Activated CD8-positive, alpha-beta T cell treated with anti-CD3 and anti-CD28 coated beads for 36 hours (primary cell): ENCODE measurements at places on chromosomes 13 and 19. TPM values are rescaled to one million over a fixed set of nuclear protein-coding genes. Genes with fewer than 3 reads are reported as not detected.

DNA sequence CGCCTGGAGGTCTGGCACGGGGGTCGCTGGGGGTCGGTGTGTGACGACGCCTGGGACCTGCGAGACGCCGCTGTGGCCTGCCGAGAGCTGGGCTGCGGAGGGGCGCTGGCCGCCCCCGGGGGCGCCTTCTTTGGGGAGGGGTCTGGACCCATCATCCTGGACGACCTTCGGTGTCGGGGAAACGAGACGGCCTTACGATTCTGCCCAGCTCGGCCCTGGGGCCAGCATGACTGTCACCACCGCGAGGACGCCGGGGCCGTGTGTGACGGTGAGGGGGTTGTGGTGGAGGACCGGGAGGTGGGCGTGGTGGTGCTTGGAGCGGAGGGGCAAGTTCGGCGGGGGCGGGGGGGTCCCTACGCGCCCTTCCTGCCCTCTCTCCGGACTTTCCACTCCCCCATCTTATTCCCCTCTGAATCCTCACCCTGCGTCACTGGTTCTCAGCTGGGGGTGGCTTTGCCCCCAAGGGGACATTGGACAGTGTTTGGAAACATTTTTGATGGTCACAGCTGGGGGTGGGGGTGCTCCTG is 5.5 kb downstream of the SSC5D start:
- H3K4me1 ChIP-seq: peaks cover 2% of the 10 kb centered on the region
- H3K36me3 ChIP-seq: no peaks in the 10 kb centered on the region
- no peak for DNase-seq
- H3K27me3 ChIP-seq: peaks cover 6% of the 10 kb centered on the region

DNA sequence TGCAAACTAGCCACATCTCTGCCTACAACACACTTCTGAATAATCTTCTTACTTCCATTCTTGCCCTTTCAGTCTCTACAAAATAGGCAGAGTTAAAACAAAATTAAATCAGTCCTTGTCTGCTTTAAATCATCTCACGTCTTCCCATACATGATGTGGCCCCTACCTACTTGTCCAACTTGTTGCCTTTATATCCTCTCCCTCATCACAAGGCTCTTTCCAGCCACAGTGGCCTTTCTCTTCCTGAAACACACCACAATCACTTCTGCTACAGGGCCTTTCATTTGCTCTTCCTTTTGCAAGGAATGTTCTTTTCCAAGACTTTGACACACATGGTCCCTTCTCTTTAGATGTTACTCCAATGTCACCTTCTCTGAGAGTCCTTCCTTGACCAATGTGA is 1.7 kb downstream of the RBM26 start:
- no peak overlapping the region for H3K27ac ChIP-seq
- H3K36me3 ChIP-seq: peaks cover 43% of the 10 kb centered on the region
- H3K4me1 ChIP-seq: peaks cover 59% of the 10 kb centered on the region
- no peak overlapping the region for H3K4me3 ChIP-seq
- no peaks in the 10 kb centered on the region for H3K27me3 ChIP-seq

The TDRD12 gene
- not detected for total RNA-seq

The EXOC3L2 gene
- total RNA-seq: not detected

GRCh38 chr13:19178901-19179593 is 2.6 kb downstream of the TUBA3C start:
- H3K27ac ChIP-seq: no peak overlapping the region
- H3K4me1 ChIP-seq: no peaks in the 10 kb centered on the region
- H3K27me3 ChIP-seq: no peaks in the 10 kb centered on the region
- no peaks in the 10 kb centered on the region for H3K36me3 ChIP-seq

GRCh38 chr19:2060884-2061494 is 9.9 kb upstream of the MKNK2 start:
- H3K36me3 ChIP-seq: no peaks in the 10 kb centered on the region
- peak; percentile 63 for DNase-seq
- peak overlapping the region; percentile 96 for H3K27ac ChIP-seq
- H3K27me3 ChIP-seq: no peaks in the 10 kb centered on the region
- peak overlapping the region; percentile 85 for H3K4me3 ChIP-seq

DNA sequence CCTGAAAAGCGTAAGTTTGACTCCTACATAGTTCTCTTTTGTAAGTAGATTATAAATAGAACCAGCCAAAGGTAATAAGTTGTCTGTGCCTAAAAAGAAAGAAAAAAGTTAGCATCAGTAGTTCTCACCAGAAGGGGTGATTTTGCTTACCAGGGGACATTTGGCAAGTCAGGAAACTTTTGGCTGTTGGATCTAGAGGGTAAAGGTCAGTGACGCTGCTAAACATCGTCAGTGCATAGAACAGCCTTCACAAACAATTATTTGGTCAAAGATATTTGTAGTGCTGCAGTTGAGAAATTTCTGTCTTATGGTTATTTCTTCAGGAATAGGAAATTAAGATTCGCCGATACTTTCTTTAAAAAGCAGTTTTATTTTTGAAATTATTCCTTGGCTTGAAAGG is 2.0 kb downstream of the USPL1 start:
- H3K4me3 ChIP-seq: no peak overlapping the region
- H3K27ac ChIP-seq: peak overlapping the region; percentile 72
- peaks cover 27% of the 10 kb centered on the region for H3K36me3 ChIP-seq
- no peak for DNase-seq
- H3K27me3 ChIP-seq: no peaks in the 10 kb centered on the region

DNA sequence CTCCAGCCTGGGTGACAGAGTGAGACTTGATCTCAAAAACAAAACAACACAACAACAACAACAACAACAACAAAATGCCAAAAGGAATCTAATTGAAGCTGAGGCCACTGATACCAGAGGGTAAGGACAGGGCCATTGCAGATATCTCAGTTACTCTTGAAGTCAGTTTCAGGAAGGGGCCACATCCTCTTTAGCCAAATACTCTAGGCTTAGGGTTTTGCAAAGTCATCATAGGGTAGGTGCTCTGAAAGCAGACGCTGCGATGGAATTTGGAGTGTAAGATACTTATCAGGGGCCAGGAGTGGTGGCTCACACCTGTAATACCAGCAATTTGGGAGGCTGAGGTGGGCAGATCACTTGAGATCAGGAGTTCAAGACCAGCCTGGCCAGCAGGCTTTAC is 46.6 kb upstream of the UBAC2 start:
- H3K27ac ChIP-seq: no peak overlapping the region
- no peaks in the 10 kb centered on the region for H3K27me3 ChIP-seq
- DNase-seq: no peak
- no peak overlapping the region for H3K4me3 ChIP-seq
- H3K36me3 ChIP-seq: no peaks in the 10 kb centered on the region

- H3K4me1 ChIP-seq: peaks cover 50% of the 10 kb centered on the region
- no peaks in the 10 kb centered on the region for H3K27me3 ChIP-seq
- peak; percentile 65 for DNase-seq
- peak overlapping the region; percentile 89 for H3K4me3 ChIP-seq
- H3K27ac ChIP-seq: peak overlapping the region; percentile 97
Observed at GRCh38 chr19:39996218-39996810, 546 bp upstream of the ZNF546 start.

GRCh38 chr19:17757125-17757524 is 5.8 kb downstream of the FCHO1 start:
- H3K4me3 ChIP-seq: no peak overlapping the region
- peaks cover 37% of the 10 kb centered on the region for H3K36me3 ChIP-seq
- no peak overlapping the region for H3K27ac ChIP-seq
- no peaks in the 10 kb centered on the region for H3K27me3 ChIP-seq
- DNase-seq: no peak
- H3K4me1 ChIP-seq: peaks cover 40% of the 10 kb centered on the region

GRCh38 chr19:15210323-15210781 is 9.6 kb upstream of the NOTCH3 start:
- no peak for DNase-seq
- peaks cover 4% of the 10 kb centered on the region for H3K27me3 ChIP-seq
- no peak overlapping the region for H3K27ac ChIP-seq
- H3K4me3 ChIP-seq: no peak overlapping the region
- H3K36me3 ChIP-seq: no peaks in the 10 kb centered on the region

DNA sequence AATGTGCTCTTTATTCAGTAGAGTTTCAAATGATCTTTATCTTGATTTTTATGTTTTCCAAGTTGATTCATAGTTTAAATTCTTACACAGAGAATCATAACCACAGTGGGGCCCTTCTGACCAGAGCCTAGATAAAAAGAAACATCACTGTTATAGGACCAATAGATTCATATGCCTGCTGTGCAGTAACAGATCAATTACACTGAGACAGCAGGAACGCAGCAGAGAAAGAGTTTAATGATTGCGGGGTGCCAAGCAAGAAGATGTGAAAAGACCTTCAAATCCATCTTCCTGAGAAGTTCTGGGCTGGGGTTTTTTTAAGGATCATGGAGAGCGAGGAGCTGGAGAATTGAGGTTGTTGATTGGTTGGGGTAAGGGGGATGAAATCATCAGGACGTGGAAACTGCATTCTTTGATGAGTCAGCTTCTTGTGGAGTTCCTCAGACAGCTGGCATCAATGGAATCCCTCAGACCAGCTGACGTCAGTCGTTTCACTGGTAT is 346.6 kb downstream of the TBC1D4 start:
- peaks cover 10% of the 10 kb centered on the region for H3K27me3 ChIP-seq
- H3K36me3 ChIP-seq: no peaks in the 10 kb centered on the region
- H3K4me3 ChIP-seq: no peak overlapping the region
- H3K27ac ChIP-seq: no peak overlapping the region
- DNase-seq: no peak

DNA sequence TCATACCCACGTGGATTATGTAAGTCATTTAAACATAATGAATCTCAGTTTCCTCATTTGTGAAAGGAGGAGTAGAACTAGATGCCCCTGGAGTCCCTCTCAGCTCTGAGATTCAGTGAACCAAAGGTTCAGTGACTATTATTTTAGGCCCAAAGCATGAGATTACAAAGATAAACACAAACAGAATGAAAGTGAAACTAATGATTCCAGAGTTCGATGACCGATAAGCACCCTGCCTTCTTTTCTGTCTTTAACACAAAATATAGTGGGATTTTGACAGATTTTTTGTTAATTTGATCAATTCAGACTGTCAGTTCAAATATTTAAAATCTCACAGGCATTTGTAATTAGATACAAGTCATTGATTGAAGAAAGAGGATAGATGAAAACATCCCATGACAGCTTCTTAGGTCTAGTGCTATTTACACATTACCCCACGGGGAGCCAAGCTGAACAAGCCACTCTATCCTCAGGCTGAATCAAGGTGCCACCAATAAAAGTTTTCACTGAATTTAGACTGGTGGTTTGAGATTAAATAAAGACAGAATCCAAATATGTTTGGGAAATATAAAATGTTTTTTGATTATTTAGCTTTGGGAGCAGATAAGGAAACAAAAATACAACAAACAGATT is 64.6 kb upstream of the RAP2A start:
- H3K4me3 ChIP-seq: peak overlapping the region; percentile 66
- H3K36me3 ChIP-seq: peaks cover 8% of the 10 kb centered on the region

- H3K4me1 ChIP-seq: no peaks in the 10 kb centered on the region
- H3K4me3 ChIP-seq: no peak overlapping the region
- no peaks in the 10 kb centered on the region for H3K27me3 ChIP-seq
- no peak for DNase-seq
- H3K27ac ChIP-seq: no peak overlapping the region
Observed at GRCh38 chr13:97715763-97716162, 237.7 kb upstream of the IPO5 start.

The ATP4A gene
- not detected for total RNA-seq

The IFNL1 gene
- total RNA-seq: not detected

The PLIN4 gene
- not detected for total RNA-seq

- H3K4me1 ChIP-seq: peaks cover 34% of the 10 kb centered on the region
- peaks cover 1% of the 10 kb centered on the region for H3K27me3 ChIP-seq
- peak overlapping the region; percentile 32 for H3K4me3 ChIP-seq
- H3K27ac ChIP-seq: no peak overlapping the region
Observed at GRCh38 chr19:8611877-8612806, 1.6 kb upstream of the ADAMTS10 start.

DNA sequence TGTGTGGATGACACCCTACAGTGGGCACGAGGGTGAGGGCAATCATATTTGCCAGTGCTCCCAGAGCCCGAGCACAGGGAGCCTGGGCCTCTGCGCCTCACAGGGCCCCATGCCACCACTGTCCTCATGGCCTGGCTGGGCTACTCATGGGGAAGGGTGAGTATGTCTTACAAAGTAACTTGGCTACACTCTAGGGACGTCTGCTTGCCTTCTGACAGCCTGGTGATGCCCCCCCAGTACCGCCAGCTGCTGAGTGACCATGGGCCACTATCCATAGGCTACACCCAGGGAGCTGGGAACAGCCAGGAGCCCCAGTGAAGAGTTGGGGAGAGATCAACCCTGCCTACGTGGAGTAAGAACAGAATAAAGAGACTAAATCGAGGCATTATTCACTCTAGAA is 78.8 kb downstream of the SERP2 start:
- DNase-seq: no peak
- H3K27me3 ChIP-seq: no peaks in the 10 kb centered on the region
- H3K36me3 ChIP-seq: no peaks in the 10 kb centered on the region
- H3K4me3 ChIP-seq: no peak overlapping the region
- no peak overlapping the region for H3K27ac ChIP-seq

GRCh38 chr19:2027361-2027760 is 11.8 kb upstream of the BTBD2 start:
- peaks cover 13% of the 10 kb centered on the region for H3K4me1 ChIP-seq
- DNase-seq: no peak
- H3K27ac ChIP-seq: no peak overlapping the region
- H3K36me3 ChIP-seq: peaks cover 1% of the 10 kb centered on the region
- H3K27me3 ChIP-seq: no peaks in the 10 kb centered on the region
- H3K4me3 ChIP-seq: no peak overlapping the region

DNA sequence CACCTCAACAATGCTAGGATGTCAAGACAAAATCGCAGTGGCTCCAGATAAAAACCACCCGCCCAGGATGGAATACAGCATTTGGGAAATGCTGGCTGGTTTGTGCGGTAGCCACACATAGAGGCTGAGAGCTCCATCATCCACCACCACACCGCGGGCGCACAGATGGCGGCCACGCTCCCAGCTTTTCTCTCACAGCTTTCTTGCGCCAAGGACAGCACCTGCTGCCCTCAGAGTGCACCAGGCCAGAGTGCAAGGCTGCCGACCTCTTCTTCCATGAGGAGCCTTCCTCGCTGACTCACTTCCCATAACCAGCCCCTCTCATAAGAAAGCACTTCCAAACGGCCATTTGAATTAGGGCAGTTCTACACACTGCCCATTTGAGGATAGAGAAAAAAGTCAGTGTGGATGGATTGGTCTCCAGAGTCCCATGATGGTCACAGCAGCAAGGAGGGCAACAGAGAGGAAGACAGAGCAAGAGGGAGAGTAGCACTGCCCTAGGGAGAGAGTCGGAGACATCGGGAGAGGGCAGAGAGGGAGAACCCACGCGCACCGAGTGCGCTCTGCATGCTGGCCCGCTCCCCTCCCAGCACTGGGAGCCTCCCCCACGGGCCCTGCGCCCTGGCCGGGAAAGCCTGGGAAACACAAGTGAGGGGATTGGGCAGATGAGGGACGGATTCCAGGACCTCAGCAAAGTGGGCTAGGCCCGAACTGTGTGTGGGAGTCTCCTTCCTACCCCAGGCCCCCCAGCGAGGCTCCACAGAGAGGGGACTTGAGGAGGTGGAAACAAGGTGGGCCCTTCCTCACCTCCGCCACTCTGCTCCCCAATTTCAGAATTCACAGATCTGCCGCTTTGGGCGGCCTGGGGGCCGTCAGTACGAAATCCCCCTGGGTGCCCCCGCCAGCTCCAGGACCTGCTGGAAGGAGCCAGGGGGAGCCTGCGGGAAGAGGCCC is 156.9 kb downstream of the USP12 start:
- H3K27me3 ChIP-seq: peaks cover 5% of the 10 kb centered on the region
- no peaks in the 10 kb centered on the region for H3K36me3 ChIP-seq
- DNase-seq: no peak
- H3K27ac ChIP-seq: no peak overlapping the region
- H3K4me1 ChIP-seq: peaks cover 3% of the 10 kb centered on the region
- no peak overlapping the region for H3K4me3 ChIP-seq

The ZNF709 gene
- 1.5 TPM for total RNA-seq

The RNF113B gene
- not detected for total RNA-seq

The CEACAM6 gene
- total RNA-seq: not detected

- no peak overlapping the region for H3K4me3 ChIP-seq
- peaks cover 24% of the 10 kb centered on the region for H3K36me3 ChIP-seq
- H3K27ac ChIP-seq: peak overlapping the region; percentile 46
- H3K27me3 ChIP-seq: no peaks in the 10 kb centered on the region
Observed at GRCh38 chr19:48975947-48976847, 11.1 kb downstream of the FTL start.

The CALM3 gene
- total RNA-seq: 582 TPM
